ENCODE measurements at places on chromosomes 16 and 17.

DNA sequence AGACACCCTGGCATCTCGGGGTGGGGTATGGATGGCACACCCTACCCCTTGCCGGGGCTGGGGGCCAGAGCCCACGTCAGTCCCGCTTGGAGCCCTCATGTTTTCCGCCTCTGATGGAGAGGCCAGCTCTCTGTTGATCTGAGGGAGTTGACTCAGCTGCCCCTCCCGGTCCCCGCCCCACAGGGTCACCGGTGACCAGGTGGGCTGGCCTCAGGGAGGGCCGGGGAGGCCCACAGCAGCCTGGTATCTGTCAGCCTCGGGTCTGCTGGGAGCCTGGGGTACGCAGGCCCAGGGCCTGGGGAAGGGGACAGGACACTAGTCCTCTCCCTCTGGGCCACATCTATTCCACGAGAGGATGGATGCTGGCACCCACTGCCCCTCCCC is 109.5 kb upstream of the CIBAR2 start:
- DNase-seq, result no peak

DNA sequence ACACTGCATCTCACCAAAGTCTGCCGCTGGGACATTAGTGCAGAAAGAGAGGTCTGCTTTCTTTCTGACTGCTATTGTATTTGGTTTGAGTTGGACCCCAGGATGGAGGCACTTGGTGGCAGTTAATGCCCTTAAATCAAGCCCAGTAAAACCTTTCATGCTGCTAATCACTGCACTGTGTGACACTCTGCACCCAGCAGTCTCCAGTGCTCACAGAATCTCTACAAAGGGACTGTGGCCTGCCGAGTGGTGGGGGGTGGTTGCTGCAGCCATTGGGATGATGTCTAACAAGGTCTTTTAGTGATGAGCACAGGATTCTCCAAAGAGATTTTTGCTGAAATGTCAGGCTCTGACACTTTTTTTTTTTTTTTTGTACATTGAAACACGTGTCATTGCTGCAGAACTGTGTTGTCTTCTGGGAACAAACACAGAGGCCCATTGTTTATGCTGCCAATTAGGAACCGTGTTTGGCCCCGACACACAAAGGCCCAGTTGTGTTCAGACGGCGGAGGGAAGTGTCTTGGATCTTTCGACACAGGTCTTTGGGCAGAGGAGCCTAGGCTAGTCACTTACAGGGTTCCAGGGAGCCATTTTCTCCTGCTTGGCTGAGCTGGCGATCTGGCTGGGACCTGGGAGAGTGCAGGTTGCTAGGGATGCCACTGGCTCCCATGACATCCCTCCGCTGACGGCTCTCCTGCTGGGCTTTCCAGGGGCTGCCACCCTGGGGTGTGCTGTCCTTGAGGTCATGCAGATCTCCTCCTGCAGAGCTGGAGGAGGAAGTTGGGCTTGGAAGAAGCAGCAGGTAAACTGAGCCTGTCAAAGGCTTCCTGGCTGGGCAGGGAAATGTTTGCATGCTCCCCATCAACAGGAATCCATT is 16.2 kb upstream of the TNRC6C start:
- no peak for DNase-seq

GRCh38 chr17:63836811-63837210 is 5.7 kb downstream of the SMARCD2 start:
- no peak for DNase-seq

DNA sequence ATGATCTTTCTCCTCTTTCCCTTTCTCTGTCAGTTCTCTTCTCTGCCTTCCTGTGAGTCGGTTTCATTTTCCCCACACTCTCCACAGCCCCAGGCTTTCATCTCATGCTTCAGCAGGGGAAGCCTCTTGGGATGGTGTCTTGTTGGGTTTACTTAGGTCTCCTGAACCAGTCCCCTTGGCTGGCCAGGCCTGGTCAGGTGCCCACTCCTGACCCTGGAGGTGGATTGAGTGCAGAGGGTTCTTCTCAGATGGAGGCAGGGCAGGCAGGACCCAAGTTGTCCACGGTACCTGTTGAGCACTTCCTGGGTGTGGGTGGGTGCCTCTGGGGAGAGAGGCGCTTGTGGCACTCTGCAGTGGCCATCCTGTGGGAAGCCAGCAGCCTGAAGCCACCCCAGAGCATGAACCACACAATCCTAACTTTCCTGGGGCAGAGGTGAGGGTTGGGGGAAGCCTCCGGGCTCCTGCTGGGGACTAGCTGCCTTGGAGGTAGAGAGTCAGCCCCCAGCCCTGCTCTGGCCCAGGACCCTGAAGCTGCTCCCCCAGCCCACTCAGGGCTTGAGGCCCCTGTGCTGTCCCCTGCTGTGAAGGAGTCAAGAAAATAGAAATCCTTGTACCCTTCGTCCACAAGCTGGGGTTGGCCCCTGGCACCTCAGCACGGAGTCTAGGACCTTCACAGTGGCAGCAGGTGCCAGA is 2.0 kb upstream of the RAP1GAP2 start:
- no peak for DNase-seq

- DNase-seq, result no peak
Measured at GRCh38 chr16:65657556-65657955, 535.7 kb upstream of the CDH11 start.

GRCh38 chr16:30539000-30539964 is 4.6 kb upstream of the ZNF747 start:
- DNase-seq, result no peak

- no peak for DNase-seq
Measured at GRCh38 chr17:56838687-56839086, 4.7 kb downstream of the DGKE start.

- no peak for DNase-seq
Measured at GRCh38 chr17:9212376-9213302, 191.3 kb downstream of the NTN1 start.

GRCh38 chr16:50198802-50199403 is 45.8 kb downstream of the TENT4B start:
- DNase-seq, result no peak

GRCh38 chr16:54173490-54173889 is 113.1 kb downstream of the IRX3 start:
- no peak for DNase-seq

DNA sequence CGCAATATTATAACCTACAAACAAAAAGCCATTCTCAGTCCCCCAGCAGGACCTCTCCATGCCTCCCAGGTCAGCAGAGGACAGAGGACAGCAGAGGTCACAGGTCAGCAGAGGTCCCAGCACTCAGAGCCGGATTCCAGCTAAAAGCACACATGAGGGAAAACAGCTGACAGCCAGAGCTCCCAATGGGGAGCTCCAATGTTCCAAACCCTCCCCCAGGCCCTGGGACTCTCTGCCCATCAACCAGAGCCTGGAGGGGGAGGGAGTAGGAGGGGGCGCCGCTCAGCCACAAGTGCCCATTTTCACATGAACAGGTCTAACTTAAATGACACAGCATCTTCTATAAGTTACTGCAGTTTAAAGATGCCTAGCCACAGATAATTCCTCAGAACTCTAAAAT is 77.5 kb downstream of the ANKRD11 start:
- DNase-seq, result no peak

- DNase-seq, result no peak
Measured at GRCh38 chr17:64147110-64148016, 17.4 kb upstream of the ERN1 start.

DNA sequence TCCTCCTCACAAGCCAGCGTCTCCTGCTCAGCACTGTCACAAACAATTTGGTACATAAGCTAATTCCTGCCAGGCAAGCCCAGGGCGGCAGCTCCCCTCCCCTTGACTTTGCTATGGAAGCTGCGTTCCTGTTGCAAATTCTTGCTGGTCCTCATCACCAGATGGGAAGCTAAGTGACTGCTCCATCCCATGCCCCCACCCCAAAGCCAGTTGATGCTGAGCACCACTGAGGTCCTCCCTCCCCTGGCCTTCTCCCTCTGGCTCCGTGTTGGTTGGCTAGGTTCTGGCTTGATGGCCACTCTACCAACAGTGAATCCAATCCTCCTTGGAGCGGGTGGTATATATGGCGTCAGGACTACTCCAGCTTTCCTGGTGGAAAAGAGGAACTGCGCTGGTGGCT is 34.4 kb downstream of the PIPOX start:
- DNase-seq, result no peak

DNA sequence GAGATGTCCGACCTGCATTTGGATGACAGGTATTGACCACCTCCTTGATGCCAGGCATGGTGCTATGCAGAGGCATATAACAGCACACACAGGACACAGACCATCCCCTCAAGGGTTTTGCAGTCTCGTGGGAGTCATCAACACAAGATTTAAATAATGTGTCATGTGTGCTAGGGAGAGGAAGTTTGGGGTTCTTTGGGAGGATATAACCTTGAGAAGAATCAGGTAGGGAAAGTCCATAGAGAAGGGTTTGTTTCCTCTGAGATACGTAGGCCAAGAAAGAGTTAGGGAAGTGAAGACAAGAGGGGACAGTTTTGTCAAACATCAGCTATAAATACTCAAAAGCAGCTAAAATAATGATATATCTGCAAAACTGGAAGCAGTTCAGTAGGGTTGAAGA is 215.9 kb upstream of the RBFOX1 start:
- no peak for DNase-seq

- no peak for DNase-seq
Measured at GRCh38 chr16:14509055-14509454, 121.0 kb downstream of the PARN start.

DNA sequence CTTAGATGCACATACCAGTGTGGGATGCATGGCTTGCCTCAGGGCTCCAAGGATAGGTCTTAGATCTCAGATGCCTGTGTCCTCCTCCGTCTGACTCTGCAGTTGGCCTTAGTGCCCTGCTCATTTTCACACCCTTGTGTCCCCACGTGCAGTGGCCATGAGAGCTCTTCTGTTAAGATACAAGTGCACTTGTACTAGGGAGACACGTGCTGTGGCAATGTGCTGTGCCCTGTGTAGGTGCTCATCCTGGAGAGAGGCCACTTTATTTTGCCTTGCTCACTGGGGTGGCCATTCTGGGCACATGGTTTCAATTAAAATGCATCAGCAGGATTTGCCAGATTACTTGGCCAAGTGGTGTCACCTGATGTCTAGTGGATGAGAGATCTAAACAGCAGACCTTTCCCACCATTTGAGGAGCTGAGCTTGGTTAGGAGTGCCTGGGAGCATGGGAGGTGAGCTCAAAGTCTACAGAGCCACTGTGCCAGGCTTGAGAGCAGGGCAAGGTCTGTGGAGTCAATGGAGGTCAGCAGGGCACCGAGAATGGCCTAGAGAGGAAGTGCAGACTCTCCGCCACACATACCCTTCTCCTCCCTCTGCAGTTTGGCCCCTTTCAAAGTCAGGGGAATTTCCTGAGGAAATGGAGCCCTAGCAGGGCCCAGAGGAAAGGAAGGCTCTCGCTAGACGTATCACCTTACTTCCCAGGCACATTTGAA is 25.2 kb upstream of the SMPD3 start:
- DNase-seq, result no peak

- no peak for DNase-seq
Measured at GRCh38 chr17:19672009-19672750, 23.6 kb downstream of the ALDH3A2 start.

- no peak for DNase-seq
Measured at GRCh38 chr17:81553616-81554181, 1.5 kb upstream of the FAAP100 start.

- no peak for DNase-seq
Measured at GRCh38 chr17:49397586-49397985, 17.1 kb downstream of the PHB1 start.

GRCh38 chr16:57704905-57705852 is 10.6 kb downstream of the DRC7 start:
- no peak for DNase-seq

DNA sequence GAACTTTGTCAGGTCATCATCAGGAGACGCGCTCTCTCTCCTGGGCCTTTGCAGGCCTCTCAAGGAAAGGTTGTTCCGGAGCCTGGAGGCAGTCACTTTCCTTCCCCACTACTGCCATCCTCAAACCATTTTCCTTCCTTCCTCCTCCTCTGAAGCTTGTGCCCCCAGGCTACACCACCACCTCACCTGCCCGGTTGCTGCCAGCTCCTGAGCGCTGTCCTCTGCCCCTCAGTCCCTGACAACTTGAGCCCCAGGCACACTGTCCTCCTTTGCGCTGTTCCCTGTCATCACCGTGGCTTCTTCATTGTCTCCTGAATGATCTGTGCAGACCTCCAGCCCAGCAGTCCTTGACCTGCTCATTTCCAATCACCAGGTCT is 18.9 kb downstream of the CDRT4 start:
- DNase-seq, result no peak

GRCh38 chr17:63540590-63540989 is 9.7 kb upstream of the DCAF7 start:
- DNase-seq, result no peak

DNA sequence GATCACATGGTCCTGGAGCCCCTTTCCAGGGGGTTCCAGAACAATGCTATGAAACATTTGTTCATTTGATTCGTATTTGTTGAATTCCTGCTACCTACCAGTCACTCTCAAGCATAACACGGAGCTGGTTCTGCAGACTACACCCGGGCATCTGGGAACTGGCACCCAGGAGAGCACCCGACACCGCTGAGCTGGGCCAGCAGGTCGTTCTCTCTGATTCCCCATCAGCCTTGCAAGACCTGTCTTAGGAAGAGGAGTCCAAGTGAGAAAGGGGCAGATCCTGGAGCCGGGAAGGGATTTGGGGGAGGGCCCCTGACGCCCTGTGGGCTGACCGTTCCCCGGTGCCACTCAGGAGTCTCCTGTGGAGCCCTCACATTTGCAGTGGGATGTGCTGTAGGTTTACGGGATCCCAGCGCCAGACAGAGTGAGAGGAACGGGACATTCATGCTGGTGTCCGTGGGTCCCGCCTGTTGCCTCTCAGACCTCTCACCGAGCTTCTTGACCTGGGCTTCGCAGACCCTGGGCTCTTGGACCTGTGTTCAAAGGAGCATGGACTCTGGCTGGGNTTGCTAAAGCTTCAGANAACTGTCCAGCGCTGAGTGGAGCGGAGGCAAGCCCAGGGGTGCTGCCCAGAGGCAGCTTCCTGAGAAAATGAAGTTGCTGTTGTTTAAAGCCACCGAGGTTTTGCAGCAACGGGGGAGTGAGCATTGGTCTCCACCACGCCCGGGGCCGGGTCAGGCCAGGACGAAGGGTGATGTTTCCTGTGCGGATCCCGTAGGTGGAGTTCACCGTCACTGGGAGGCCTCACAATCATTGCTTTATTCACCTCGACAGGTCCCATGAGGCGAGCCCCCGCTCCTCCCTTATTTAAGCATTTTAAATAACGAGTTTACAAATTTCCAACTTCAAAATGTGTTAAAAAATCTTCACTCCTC is 49.2 kb downstream of the METRNL start:
- no peak for DNase-seq

DNA sequence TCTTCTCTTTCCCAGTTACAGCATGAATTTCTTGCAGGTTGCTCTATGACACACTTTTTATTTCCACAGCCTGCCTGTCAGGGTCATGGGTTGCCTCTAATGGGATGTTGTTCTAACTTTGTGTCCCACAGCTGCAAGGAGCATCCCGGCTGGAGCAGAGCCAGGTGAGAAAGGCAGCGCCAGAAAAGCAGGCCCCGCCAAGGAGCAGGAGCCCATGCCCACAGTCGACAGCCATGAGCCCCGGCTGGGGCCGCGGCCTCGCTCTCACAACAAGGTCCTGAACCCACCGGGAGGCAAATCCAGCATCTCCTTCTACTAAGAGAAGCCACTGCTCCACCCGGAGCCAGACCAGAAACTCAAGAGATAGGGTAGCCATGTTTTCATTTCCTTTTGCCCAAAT is 7.3 kb upstream of the MAPK8IP3 start:
- no peak for DNase-seq

GRCh38 chr17:30917050-30917449 is 4.7 kb upstream of the ADAP2 start:
- DNase-seq, result no peak

All from stimulated activated CD8-positive, alpha-beta memory T cell treated with anti-CD3 and anti-CD28 coated beads, Interleukin-4, amount 100 ng/mL, for 4 hours (primary cell).